ENCODE measurements at places on chromosomes 4 and X.

- DNase-seq, result no peak
These were observed 18.6 kb downstream of the ITGB1BP2 start for GRCh38 chrX:71320126-71320525.

DNA sequence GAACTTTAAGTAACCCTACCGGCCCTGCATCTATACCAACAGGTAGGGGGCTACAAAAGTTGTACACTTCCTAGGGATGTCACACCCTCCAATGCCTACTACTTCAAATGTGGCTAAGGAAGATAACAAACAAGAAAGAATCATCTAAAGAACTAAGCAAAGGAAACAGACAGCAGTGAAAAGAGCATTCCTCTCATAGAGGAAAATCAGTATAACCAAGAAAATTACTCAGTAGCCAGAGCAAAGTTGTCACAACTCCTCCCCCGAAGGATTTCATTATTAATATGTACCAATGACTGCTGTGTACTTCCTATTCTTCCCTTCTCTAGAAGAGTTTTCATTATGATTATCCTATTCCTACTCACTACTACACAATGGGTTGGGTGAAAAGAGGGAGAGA lies 12.6 kb downstream of the ANKRD17 start:
- no peak for DNase-seq

DNA sequence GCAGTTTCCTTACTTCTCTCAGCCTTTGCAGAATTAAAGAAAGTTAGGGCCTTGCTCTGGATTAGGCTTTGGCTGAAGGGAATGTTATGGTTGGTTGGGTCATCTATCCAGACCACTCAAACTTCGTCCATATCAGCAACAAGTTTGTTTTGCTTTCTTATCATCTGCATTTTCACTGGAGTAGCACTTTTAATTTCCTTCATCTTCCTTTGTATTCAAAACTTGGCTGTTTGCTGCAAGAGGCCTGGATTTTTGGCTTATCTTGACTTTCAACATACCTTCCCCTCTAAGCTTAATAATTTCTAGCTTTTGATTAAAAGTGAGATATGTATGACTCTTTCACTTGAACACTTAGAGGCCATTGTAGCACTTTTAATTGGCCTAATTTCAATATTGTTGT lies 126.7 kb upstream of the CENPE start:
- DNase-seq, result no peak

GRCh38 chr4:73507541-73507940 lies 26.0 kb downstream of the AFM start:
- no peak for DNase-seq

GRCh38 chrX:118755633-118756032 lies 28.2 kb downstream of the IL13RA1 start:
- no peak for DNase-seq

- DNase-seq, result no peak
These were observed 896.1 kb downstream of the CENPC start for GRCh38 chr4:66649236-66649635.

GRCh38 chr4:16106956-16107355 lies 23.1 kb upstream of the PROM1 start:
- DNase-seq, result no peak

- DNase-seq, result no peak
These were observed 314.6 kb upstream of the GATB start for GRCh38 chr4:152075253-152075928.

- no peak for DNase-seq
These were observed 42.2 kb upstream of the HMGB3 start for GRCh38 chrX:150940844-150941495.

GRCh38 chr4:94508806-94509205 lies 57.1 kb downstream of the PDLIM5 start:
- DNase-seq, result no peak

DNA sequence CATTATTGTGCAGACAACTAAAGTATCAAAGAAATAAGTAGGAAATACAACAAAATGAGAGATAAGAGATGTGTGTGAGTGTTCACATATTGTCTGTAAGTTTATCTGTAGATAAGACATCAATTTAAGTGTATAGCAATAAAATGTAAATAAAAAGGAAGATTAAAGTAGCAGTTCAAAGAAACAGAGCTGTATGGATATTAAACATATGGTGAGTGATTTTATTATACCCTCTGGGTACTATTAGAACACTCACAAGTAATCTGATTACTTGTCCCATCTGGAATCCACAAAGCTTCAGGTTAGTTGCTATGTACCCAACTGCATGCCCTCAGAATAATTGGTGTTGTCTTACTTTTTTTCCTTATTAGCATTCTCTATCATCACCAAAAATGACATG lies 747.9 kb upstream of the ADGRL3 start:
- no peak for DNase-seq

GRCh38 chr4:75101906-75102786 lies 169.2 kb downstream of the PARM1 start:
- no peak for DNase-seq

- DNase-seq, result no peak
These were observed 476.2 kb downstream of the PPARGC1A start for GRCh38 chr4:23413631-23414030.

DNA sequence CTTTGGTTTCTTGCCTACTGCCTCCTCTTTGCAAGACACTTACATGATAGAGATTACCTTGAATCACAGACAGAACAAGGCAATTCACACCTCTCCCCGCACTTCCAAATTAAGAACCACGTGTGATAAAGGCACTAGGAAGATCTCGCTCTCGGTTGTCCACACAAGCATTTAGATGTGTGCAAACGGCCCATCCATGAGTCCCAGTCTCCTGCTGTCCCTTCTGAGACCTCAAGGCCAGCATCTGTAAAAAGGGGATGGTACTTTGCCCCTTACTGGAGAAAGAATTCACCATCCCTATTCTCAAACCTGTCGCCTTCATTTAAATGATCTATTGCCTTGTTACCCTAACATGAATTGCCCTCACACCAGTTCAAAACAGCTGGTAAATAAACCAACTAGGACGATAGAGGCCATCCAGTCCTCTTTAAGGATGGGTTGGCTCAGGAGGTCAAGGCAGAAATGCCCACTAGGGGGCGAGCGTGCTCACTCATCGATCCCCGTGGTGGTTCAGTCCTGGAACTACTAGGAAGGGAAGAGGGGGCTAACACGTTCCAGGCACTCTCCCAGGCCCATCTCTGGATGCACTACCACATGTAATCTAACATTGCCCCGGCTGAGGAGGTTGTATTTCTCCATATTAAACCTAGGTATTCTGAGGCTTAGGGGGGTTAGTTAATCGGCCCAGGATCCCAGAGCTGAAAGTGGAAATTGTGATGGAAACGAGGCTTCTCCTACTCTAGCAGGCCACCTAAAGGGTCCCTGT lies 95.8 kb downstream of the DHX15 start:
- DNase-seq, result no peak

DNA sequence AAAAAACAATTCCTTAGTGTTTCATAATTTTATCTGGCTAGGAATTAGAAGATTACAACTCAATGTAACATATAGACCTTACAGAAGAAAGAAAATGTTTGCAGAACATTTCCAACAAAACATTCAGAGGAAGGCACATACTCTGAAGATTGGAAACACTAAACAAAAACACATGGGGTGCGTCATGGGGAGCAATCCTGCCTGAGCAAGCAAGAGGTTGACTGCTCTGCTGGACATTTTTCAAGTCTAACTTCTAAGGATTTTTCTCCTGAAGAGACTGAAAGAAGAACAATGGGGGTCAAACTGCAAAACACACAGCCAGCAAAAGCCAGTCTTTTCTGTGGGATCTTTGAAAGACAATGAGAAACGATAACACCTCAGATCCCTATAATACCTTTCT lies 182.8 kb downstream of the GUCY2F start:
- DNase-seq, result no peak

DNA sequence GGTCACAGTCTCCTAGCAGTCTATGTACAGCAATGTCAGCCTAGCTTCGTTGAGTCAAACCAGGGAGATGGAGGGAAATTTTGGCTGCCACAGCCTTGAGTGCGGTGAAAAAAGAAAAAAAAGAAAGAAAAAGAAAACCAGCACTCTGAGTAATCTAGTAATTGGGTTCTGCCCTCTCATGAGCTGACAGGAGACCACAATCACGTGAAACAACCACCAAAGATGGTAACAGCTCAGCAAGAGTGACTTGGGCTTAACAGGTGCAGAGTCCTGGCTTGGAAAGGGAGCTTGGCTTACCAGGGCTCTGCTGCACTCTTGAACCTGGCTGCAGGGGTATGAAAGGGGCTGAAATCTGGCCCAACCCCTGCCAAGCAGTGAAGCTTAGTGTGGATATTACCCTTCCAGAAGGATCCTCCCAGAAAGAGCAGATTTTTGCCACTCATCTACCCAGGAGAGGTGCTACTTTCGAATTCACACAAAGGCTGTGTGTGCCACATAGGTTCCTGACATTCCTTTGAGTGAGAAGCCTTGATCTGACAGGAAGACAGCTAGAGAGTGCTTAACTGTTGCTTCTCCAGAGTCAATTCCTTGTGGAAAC lies 350.3 kb downstream of the PTTG2 start:
- no peak for DNase-seq

All from renal cortex interstitium (tissue), 15 donors.